ENCODE measurements at places on chromosomes 3 and 15.

DNA sequence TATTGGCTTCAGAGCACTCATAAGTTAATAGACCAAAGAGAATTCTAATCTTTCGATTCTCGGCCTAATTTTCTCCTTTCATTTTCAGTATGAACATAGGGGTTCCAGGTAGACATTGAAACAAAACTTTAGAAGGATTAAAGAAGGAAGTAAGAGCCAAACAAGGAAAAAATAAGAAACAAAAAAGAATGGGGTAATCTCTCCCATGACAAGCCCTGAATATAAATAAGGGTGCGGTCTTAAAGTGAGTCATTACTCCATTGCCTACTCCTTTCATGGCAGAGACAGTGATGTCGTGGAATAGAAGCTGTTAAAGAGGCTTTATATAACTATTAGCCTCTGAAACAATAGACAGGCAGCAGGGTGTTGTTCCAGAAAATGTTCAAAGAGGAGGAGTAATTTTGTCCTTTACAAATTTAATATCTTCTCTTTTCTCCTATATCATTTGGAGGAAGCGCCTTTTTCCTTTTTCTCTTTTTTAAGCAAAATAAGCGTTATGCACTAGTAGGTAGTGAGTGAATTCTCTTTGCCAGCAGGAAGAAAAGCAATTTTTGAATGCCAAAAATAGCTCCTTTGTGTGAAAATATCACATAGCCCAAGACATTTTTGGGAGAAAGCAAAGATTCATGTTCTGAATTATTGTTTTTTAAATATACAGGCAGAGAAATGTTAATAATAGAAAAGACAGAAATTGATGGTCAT lies 607.9 kb upstream of the KCNMB2 start:
- H3K27me3 ChIP-seq: no peaks in the 10 kb centered on the region
- no peak overlapping the region for H3K27ac ChIP-seq
- no peak overlapping the region for H3K4me3 ChIP-seq
- H3K4me1 ChIP-seq: no peaks in the 10 kb centered on the region
- H3K36me3 ChIP-seq: no peaks in the 10 kb centered on the region
- DNase-seq: no peak

GRCh38 chr15:70514251-70514650 lies 249.1 kb downstream of the UACA start:
- no peaks in the 10 kb centered on the region for H3K4me1 ChIP-seq
- H3K27me3 ChIP-seq: no peaks in the 10 kb centered on the region
- no peak overlapping the region for H3K4me3 ChIP-seq

- H3K27me3 ChIP-seq: no peaks in the 10 kb centered on the region
- peak overlapping the region; percentile 98 for H3K27ac ChIP-seq
- no peaks in the 10 kb centered on the region for H3K36me3 ChIP-seq
Measured at GRCh38 chr15:67521783-67522568, 1.0 kb downstream of the C15orf61 start.

DNA sequence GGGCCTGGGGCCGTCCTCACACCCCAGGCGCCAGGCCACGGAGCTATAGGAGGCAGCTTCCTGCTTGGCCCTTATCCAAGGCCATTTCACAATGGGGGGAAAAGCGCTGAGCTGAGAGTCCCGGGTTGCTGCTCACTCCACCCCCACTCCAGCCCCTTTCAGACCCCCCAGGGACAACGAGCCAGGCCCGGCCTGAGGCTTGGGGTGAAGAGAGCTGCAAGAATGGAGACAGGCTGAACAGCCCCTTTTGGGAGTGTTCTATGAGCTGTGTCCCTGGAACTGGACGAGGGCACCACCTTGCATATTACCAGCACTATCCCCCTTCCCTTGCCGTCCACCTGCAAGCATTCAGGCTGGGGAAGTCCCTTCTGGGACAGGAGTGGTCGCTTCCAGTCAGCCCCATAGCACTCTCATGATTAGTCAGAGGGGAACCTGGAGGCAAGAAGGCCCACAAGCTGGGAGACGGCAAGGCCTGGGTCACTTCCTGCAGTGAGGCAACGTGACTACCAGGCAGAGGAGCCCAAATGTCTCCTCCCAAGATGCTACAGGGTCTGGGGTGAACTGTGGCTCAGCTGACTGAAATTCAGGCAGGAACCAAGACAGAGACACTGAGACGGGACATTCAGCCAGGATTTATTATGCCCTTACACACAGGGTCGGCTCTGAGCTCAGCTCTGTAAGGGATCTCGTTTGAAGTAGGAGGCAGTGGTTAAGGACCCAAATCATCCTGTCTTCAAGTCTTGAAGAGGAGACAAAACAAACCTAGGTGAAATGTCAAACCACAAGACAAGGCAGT lies 8.6 kb upstream of the SRP14 start:
- H3K4me3 ChIP-seq: no peak overlapping the region
- peak overlapping the region; percentile 83 for H3K27ac ChIP-seq
- H3K4me1 ChIP-seq: no peaks in the 10 kb centered on the region
- DNase-seq: no peak
- no peaks in the 10 kb centered on the region for H3K27me3 ChIP-seq

DNA sequence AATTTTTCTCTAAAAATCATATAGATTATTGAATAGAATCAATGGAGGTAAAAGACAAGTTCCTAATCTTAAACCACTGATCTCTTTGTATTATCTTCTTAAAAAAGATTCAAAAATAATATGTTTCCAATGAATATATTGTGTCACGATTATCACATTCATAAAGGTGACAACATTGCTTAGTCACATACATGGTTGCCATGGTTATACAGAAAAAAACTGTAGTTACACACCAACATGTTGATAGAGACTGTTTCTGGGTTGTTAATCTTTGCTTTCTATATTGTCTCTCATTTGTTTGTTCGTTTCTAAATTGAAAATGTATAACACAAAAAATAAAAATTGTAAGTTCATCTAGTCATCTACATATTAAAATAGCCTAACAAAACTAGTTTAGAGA lies 376.0 kb upstream of the ALCAM start:
- no peaks in the 10 kb centered on the region for H3K27me3 ChIP-seq
- H3K27ac ChIP-seq: no peak overlapping the region
- no peak overlapping the region for H3K4me3 ChIP-seq
